Stimulated activated CD4-positive, alpha-beta T cell treated with anti-CD3 and anti-CD28 coated beads, Interleukin-1b, Interleukin-23, amount 100 ng/mL, for 1 hour (primary cell): ENCODE measurements at places on chromosomes 1 and 21.

DNA sequence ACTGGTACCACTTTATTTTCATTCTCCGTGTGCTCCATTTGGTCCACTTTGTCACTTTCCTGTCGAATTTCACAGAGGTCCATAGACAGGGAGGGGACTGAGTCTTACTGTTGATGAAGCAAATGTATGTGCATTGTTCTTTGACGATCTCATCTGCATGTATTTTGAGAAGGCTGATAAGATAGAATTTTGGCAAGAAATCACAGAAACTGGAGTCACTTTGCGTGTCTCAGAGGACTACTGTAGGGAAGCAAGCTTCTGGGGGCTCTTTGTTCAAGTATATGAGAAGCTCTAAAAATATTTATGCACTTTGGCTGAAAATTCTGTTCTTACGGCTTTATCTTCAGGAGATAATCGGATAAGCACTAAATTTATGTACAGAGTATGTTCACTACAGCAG is 78.1 kb downstream of the PCBP3 start:
- no peak for DNase-seq

DNA sequence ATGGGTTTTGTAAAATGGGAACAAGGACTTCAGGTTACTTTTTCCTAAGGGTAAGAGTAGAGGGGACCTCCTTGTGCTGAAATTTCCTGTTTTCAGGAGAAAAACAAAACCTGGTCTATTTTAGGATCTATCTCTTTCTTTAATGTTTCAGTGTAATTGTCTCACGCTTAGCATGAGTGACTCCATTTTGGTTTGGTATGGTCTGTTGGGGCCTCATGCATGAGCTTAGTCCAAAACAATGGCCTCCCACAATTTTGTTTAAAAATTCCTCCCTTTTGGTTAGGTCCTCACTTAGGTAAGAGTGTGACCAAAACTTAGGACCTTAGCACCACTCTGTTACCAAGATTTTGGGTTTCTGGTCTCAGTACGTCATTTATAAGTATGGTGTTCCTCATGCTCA is 67.2 kb upstream of the TEKT2 start:
- DNase-seq = no peak

DNA sequence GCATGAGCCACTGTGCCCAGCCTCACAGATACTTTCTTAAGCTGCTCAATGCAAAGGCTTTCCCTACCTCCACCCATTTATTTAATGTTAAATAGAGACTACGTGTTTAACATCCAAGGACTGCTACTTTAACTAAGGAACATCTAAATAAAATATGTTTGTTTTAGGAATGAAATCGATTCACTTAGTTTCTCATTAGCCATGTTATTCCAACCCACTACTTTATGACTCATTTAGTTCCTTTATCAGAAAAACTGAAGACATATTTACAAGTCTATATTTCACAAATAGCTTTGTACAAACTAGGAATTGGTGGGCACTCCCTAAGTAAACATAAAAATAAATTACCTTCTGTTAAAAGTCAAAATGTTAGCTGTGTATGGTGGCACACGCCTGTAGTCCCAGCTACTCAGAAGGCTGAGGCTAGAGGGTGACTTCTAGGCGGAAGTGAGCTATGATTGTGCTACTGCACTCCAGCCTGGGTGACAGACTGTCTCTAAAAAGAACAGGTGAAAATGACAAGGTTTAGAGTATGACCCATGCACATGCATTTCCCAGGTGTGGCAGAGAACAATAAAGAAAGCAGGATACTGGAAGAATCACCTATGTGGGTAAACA is 39.9 kb upstream of the AK4 start:
- no peak for DNase-seq

DNA sequence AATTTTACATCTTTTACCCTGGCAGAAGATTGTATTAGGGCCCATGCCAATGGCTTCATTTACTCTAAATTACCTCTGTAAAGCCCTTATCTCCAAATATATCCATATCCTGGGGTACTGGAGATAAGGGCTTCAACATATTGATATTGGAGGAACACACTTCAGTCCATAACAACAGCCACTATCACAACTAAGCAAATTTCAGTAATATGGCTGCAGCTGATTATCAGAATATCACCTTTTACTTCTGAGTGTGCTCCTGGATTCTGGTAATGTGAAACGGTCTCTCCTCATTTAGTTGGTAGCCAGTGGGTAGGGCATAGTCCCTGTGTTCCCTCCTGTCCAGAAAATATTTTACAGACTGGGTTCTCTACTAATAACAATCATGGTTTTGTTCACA is 53.3 kb downstream of the IVNS1ABP start:
- DNase-seq = no peak

- no peak for DNase-seq
These were observed 14.6 kb upstream of the PAPPA2 start for GRCh38 chr1:176448340-176448739.

DNA sequence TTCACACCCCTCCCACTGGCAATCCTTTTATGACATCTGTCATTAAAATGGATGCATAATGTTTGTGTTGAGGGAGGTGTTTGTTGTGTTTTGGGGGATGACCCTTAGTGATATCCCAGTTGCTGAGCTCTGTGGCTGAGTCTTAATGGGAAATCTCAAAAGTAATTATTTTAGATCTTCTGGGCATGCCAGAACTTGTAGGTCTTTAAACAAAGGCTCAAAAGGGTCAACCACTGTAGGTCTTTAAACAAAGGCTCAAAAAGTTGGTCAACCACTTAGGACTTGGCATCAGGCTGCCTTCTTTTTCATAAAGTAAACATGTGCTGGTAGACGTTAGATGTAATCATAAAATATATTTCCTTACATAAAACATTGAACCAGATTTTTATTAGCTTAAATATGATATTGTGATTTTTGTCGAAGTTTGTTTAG is 78.0 kb downstream of the CDC14A start:
- no peak for DNase-seq
